ENCODE measurements at places on chromosomes 1 and 21.

DNA sequence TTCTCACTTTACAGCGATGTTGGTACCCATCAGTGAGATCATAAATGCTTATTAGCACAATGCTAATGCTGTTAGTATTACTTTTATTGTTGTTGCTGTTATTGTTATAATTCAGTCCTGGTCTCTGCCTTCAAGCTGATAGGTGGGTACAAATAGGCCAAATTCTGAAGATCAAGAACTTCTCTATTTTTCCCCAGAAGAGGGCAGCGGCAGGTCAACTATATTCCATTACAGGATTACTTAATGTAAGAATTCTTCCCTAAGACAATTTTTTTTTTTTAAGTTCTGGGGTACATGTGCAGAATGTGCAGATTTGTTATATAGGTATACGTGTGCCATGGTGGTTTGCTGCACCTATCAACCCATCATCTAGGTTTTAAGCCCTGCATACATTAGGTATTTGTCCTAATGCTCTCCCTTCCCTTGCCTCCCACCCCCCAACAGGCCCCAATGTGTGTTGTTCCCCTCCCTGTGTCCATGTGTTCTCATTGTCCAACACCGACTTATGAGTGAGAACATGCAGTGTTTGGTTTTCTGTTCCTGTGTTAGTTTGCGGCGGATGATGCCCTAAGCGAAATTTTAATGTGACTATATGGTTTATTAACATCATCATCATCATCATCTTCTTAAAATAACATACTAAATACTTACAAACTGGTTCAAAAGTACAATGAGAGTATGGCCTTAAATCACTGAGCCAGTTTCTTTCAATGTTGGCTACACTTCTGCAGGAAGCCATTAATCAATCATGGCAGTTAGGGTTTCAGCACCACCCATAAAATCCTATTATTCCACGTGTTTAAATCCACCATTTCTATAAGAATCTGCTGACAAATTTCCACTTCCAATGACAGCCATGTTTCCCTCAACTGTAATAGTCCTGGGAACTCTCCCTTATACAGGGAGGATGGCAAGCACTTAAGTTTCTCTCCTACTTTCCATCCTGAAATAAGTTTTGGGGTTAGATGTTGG, 19.2 kb downstream of the SLC19A2 start:
- no peak for DNase-seq

GRCh38 chr1:87263785-87264184, 64.9 kb upstream of the LMO4 start:
- no peak for DNase-seq

- no peak for DNase-seq
Measured at GRCh38 chr1:85195703-85196102, 5.1 kb downstream of the SYDE2 start.

GRCh38 chr1:55560266-55560665, 345.1 kb upstream of the USP24 start:
- no peak for DNase-seq

GRCh38 chr1:47679826-47680225, 242.0 kb downstream of the FOXD2 start:
- no peak for DNase-seq

DNA sequence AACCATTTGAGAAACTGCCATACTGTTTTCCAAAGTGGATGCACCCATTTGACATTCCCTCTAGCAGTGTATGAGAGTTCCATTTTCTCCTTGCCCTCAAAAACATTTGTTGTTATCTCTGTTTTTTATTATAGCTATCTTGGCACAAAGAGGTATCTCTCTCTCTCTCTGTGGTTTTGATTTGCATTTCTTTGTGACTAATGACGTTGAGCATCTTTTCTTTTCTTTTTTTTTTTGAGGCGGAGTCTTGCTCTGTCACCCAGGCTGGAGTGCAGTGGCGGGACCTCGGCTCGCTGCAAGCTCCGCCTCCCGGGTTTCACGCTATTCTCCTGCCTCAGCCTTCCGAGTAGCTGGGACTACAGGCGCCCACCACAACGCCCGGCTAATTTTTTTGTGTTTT, 17.4 kb upstream of the ZMYM6 start:
- DNase-seq = peak; percentile 47

DNA sequence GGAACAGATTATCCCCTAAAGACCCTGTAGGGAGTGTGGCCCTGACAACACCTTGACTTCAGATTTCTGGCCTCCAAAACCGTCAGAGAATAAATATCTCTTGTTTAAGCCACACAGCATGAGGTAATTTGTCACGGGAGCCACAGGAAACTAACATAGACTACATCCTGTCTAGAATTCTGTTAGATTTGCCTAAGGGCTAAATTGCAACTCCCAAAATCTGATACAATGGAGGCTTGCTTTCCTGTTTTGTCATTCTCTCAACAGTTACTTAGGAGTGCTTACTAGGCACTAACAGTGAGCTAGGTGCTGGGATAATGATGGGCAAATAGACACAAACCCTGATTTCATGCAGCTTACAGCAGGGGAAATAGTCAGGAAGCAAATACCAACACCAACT, 141.6 kb downstream of the MIS18A start:
- DNase-seq = no peak

- no peak for DNase-seq
Measured at GRCh38 chr1:21099034-21099868, 77.4 kb downstream of the EIF4G3 start.

DNA sequence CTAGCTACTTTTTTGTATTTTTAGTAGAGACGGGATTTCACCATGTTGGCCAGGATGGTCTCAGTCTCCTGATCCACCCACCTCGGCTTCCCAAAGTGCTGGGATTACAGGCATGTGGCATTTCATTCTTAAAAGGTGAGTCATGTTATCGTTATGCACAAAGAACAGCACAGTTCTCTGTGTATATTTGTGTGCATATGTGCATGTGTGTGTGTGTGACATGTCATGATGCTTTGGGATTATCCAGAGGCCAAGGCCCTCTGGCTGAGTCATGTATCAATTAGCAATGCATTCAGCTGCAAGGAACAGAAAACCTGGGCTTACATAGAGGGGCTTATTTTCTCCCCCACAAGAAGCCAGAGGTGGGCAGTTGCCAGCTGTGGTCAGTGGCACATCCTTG, 301.7 kb upstream of the KAZN start:
- no peak for DNase-seq

DNA sequence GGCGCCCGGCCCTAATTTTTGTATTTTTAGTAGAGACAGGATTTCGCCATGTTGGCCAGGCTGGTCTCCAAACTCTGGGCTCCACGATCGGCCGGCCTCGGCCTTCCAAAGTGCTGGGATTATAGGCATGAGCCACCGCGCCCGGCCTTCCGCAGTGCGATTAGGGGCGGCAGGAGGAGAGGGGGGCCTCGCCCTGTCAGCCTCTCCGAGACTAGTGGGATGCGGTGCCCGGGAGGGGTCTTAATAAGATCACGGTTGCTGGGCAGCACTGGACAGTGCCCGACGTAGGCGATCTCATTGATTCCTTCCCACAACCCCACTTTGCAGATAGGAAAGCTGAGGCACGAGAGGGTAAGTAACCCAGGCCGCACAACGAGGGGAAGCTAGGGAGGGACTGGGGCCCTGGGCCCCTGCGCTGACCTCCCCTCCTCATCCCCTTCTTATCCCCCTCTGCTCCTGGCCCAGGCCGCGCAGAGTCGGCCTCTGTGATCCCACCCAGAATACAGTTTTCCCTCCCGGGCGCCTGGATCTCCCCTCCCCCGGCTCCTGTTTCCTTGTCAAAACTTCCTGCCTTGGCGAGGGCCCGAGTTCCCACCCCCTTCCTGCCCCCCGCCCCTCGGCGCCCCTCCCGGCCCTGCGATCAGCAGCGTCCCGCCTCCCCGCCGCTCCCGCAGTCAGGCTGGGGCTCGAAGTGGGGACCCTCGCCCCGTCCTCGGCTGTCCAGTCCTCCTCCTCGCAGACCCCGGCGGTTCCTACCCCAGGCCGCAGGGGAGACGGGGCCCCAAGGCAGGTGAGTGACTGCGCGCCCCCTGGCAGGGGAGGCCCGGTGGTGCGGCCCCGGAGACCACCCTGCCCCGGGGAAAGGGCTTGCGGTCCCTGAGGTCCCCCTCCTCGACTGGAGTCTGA, at the start of gene PEAR1:
Gene PEAR1 (plus strand): TSS at position 671 of the 906 bp plus-strand sequence. CDS start 10,209 bp downstream, outside the sequence.
- DNase-seq = no peak

- DNase-seq = no peak
Measured at GRCh38 chr1:79422726-79423125, 416.2 kb upstream of the ADGRL4 start.

- no peak for DNase-seq
Measured at GRCh38 chr21:44874497-44875315, 1.2 kb upstream of the PTTG1IP start.

GRCh38 chr1:206793620-206794019, 21.3 kb upstream of the IL10 start:
- no peak for DNase-seq

DNA sequence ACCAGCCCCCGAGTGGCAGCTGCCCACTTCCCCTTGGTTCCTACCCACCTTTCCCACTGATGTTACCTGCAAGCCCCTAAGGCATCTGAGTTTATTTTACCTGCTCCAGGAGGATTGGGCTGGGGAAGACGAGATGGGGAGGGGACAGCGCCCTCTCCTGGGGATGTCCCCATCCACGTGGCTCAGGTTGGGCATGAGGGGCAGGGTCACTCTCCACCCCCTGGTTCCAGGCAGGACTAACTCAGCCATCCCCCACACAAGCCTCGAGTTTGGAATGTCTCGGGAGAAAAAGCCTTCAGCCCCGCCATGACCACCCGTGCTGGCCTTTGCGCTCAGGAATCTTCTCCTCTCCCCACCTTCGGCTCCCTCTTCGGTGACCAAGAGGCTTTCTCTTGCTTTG, 90.0 kb downstream of the ARHGEF10L start:
- peak; percentile 37 for DNase-seq

DNA sequence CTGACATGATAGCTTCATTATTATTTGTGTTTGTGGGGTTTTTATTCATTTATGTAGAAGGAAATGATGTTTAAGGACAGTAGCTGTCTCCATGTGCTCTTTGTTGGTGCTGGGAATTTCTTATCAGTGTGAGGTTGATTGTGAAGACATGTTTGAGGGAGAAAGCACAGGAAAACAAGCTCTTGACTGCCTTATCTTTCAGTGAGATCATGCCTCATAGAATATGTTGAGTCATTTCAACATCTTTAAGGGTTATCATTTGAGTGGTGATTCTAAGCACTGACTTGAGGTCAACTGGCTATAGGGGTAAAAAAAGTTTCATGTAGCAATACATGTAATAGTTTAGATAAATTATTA, 405.1 kb upstream of the ADAMTS5 start:
- DNase-seq = no peak

DNA sequence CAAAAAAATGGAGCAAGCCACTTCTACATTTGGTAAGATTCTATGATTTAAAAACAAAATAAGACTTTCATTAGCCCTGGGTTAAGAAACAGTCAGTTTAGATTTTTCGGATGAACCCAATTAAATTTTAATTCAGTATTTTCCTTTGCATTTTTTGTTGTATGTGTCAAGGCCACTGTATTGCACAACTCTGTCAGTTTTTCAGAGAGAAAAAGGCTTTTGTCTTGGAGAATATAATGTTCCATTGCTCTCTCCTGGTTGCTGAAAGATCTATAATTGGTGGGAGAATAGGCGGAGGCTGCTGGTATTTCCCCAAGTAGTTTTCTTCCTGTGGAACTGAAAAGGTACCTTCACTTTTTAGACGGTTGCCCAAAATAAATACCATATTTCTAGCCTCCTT, 84.6 kb downstream of the NEGR1 start:
- no peak for DNase-seq

All from HAP-1 (cell line).